ENCODE measurements at places on chromosomes 13 and 19.
A peak's percentile ranks its signal among the peaks of the same experiment; 100 is the strongest.

DNA sequence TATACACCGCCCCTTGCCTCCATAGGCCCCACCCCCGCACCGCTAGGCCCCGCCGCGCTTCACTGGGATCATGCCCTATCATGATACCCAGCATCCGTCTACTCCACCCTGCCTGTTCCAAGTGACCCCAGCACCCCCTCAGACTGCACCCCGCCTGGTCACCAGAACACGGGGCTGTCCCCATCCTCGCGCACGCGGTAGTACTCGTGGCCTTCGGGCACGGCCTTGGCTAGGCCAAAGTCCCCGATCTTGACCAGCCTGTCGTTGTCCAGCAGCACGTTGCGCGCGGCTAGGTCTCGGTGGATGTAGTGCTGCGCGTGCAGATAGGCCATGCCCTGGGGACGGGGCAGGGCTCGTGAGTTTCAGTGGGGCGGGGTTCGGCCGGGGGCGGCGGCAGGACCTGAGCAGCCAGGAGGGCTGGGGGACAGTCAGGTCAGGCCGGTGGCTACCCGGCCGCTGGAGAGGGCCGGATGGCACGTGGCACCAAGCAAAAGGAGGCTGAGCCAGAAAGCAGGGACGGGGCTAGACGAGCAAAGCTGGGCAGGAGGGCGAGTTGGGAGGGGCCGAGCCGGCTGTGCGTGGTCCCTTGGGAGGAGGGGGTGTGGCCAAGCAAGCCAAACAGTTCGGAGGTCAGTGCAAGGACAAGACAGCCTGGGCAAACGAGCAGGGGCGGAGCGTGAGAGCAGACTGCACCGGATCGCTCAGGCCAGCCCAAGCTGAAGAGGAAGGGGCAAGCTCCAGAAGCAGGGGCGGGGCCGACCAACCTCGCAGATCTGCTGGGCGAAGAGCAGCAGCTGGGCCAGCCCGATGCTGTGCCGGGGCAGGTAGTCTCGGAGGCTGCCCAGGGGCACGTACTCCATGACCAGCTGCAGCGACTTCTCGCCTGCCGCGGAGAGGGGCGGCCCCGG lies 13.6 kb upstream of the ICAM3 start:
- no peak for DNase-seq

GRCh38 chr19:41882568-41883462 lies at the start of gene ARHGEF1:
Gene ARHGEF1, plus strand, starts transcription at chr19:41883184. Its CDS starts 4,899 bp downstream, at chr19:41888083.
- peak; percentile 30 for DNase-seq

- no peak for DNase-seq
Measured at GRCh38 chr13:31805841-31806240, 66.5 kb downstream of the RXFP2 start.

DNA sequence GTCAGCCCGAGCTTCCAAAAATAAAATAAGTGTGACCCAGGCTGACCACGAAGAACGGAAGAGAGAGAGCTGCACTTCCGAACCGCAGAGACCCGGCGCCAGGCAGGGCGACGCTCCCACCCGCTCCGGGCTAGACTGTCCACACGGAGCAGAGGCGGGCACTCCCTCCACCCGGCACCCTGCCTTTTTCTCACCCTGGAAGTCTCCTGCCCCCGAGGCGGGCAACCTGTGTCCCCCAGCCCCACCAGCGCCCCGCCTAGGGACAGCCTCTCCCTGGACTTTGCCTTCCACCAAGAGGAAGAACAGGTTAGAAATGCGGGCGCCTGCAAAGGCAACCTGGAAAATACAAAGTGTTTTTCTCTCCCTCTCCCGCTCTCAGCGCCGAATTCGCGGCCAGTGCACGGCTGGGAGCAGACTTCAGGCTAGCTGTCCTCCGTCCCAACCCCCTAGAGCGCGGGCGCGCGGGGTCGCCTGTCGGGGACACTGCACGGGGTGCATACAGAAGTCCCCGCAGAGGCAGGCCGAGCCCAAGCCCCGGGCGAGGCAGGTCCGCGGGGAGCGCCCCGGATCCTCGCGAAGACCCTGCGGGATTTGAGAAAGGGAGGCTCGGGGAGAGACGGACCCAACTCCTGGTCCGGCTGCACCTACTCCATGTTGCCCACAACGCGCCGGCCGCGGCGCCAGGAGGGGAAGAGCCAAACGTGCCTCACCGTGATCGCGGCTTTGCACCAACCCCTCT lies 845 bp downstream of the SPRY2 start:
- DNase-seq: no peak

DNA sequence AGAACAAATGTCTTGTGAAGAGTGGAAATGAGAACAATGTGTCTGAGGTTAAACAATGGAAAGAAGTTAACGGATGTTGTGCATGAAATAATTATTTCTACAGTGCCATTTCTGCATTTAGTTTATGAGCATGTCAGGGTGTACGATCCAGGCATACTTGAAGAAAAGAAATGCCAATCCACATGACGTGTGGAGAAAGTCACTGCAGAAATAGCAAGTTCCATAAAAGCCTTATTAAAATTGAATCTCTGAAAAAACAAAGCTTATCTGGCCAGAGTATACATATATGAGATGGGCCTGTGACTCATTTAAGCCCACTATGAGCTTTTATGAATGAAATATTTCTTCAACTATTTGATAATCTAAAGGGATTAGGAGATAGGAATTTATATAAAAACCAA lies 426.1 kb downstream of the EFNB2 start:
- DNase-seq: no peak

- no peak for DNase-seq
Measured at GRCh38 chr19:39155114-39155700, 29.6 kb downstream of the PAK4 start.

- DNase-seq: no peak
Measured at GRCh38 chr19:30997222-30997621, 352.0 kb downstream of the TSHZ3 start.

GRCh38 chr13:39892721-39893685 lies 237.5 kb downstream of the COG6 start:
- DNase-seq: no peak

DNA sequence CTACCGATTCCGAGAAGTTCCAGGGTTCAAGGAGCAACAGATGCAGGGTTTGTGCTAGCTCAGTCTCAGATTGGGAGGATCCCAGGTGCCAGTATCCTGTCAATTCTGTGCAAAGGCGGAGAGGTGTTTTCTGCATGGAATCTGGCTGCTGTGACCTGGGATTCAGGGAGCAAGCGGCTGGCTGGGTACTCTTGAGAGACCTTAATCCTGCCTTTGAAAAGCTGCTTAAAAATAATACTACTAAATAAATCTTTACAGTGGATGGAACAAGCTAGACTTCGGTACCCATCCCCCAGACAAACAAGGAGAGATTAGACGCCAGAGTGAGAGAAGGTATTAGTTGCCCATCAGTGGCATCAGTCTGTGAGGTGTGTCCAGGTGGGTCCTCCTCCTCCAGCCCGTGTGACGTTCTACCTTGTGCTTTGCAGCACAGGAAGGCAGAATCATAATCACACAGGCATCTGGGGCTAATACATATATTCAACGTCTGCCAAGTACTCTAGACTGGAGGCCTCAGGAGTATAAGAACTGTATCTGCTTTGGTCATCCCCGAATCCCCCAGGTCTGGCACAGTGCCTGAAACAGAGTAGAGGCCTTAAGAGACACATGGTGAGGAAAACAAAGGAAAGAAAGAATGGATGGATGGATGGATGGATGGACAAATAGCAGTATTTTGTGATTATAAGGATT lies 230.6 kb downstream of the ZNF536 start:
- no peak for DNase-seq

DNA sequence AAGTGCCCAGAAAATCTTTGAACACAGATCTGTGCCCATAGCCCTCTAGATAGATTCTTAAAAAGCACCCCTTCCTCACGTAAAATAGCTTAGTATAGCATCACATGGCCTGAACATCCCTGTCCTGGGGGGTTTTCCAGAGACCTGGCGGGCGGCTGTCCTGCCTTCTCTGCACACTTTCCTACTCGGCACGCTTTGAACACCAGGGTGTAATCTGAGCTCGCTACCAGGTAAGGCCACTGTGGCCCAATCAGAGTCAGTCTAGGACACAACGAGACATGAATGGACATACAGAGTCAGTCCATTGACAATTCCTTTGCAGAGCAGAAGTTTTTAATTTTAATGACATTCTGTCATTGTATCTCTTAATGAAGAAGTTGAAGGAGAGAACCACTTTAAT lies 8.1 kb downstream of the CYP2A13 start:
- DNase-seq: no peak

GRCh38 chr19:35557539-35558399 lies 5.7 kb downstream of the ATP4A start:
- peak; percentile 31 for DNase-seq

DNA sequence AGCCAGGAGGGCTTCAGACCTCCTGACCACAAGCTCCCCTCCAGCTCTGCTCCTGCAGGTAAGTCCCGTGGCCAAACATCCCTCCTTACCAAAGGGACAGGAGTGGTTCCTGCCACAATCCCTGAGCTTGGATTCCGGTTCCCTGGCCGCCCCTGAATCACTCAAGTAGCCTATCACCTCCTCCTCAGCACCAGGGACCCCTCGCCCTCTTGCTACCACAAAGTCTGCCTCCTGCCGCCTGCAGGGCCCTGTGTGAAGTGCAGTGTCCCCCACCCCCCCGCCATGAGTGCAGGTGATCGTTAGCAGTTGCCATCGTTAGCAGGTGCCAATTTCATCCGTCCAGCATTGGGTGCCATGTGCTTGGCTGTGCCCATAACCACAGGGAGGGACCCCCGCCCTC lies 40.8 kb upstream of the RANBP3 start:
- no peak for DNase-seq

- no peak for DNase-seq
Measured at GRCh38 chr13:34025746-34026145, 207.8 kb downstream of the RFC3 start.

DNA sequence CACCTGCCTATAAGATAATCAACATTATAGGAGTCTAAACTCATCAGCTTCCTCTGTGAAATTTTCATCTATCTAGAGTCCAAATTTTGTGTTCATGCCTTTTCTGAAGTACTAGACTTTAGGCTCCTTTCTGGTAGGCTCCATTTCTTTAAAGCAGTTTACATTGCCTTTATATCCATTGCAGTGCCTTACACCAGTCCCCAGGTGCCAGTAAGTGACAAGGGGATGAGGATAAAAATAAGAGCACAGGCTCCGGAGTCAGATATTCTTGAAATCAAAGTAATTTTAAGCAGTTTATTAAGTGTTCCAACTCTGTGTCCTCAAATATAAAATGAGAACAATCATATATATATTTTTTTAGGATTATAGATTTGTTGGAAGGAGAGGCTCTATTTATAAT lies 10.6 kb upstream of the CYSLTR2 start:
- no peak for DNase-seq

DNA sequence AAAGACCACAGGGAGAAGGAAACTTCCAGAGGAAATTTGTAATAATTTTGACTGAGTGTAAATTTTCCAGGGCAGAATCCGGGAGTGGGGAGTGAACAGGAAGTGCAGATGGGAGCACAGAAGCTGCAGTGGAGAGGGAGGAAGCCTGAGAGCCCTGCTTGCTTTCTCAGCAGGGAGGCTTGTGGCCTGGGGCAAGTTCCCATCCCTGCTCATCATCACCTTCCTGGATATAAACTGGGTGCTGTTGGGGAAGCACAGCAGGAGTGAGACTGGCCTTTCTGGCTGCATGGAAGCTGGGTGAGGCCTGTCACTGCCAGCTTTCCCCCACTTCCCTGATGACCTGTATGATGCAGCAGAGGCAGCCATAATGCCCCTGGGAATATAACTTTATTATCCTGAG lies 532.9 kb downstream of the SLITRK6 start:
- DNase-seq: no peak

DNA sequence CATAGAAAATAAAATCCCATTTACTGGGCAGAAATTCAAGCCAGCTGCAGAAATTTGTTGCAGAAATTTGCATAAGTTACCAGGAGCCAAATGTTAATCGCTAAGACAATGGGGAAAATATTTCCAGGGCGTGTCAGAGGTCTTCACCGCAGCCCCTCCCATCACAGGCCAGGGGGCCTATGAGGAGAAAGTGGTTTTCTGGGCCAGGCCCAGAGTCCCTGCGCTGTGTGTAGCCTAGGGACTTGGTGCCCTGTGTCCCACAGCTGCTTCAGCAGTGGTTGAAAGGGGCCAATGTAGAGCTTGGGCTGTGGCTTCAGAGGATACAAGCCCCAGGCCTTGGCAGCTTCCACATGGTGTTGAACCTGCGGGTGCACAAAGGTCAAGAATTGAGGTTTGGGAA lies 278.9 kb upstream of the PCDH9 start:
- no peak for DNase-seq

GRCh38 chr13:59562924-59563323 lies 600.8 kb downstream of the DIAPH3 start:
- DNase-seq: no peak

GRCh38 chr19:31350693-31351055 lies 1.4 kb upstream of the TSHZ3 start:
- DNase-seq: no peak

GRCh38 chr19:7959211-7959610 lies 15.7 kb upstream of the TIMM44 start:
- no peak for DNase-seq

- no peak for DNase-seq
Measured at GRCh38 chr13:43074824-43075510, 51.6 kb downstream of the DNAJC15 start.

DNA sequence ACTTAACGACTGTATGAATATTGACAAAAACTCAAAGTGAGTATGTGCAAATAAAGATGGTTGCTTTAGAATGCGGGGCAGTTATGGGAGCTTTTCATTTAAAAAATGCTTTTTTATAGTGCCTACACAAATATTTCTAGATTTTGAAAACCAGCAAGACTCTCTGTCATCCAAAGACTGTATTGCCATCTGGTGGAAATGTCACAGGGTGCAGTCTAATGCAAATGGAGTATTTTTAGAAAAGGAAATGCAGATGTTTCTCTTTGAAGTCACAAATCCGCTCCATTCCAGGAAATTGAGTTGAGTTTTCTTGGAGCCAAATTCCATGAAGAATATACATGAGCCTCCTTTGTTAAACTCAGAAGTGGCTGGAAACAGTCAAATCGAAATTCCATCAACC lies 2.3 kb upstream of the C1QTNF9B start:
- no peak for DNase-seq

- no peak for DNase-seq
Measured at GRCh38 chr13:33178209-33178840, 107.2 kb downstream of the STARD13 start.

Data from stimulated activated CD8-positive, alpha-beta memory T cell treated with anti-CD3 and anti-CD28 coated beads, Interleukin-7, amount 100 ng/mL, for 1 hour (primary cell).